Astrocyte (in vitro differentiated cells and primary cell): ENCODE measurements at places on chromosomes 4 and X. TPM values are rescaled to one million over a fixed set of nuclear protein-coding genes. Genes with fewer than 3 reads are reported as not detected.

The NAAA gene
- 13.5 and 15.9 TPM in 2 replicates for total RNA-seq

The NKX3-2 gene
- total RNA-seq: 5.2 and 5.9 TPM in 2 replicates

The ADGRL3 gene
- 29.6 and 31.3 TPM in 2 replicates for total RNA-seq

The MRPL1 gene
- 31.7 and 33.2 TPM in 2 replicates for total RNA-seq

The CDKL2 gene
- total RNA-seq: 3.7 and 4.7 TPM in 2 replicates

The GLRB gene
- total RNA-seq: 5.7 and 6.8 TPM in 2 replicates

The TMEM150C gene
- 0.50 and 0.95 TPM in 2 replicates for total RNA-seq

The PABPC1L2B gene
- 0.14 TPM in 1 of 2 replicates, not detected in the other for total RNA-seq

The LRIT3 gene
- total RNA-seq: 0.11 TPM in 1 of 2 replicates, not detected in the other

The PSAPL1 gene
- not detected in 2 replicates for total RNA-seq

The PAGE2 gene
- total RNA-seq: not detected in 2 replicates

The HS3ST1 gene
- total RNA-seq: 0.18 and 0.22 TPM in 2 replicates

The ADRA2C gene
- total RNA-seq: 3.2 and 4.2 TPM in 2 replicates

The GPR34 gene
- not detected in 2 replicates for total RNA-seq

The SPATA4 gene
- total RNA-seq: 0.32 and 0.46 TPM in 2 replicates

The LPAR4 gene
- total RNA-seq: 4.8 and 7.0 TPM in 2 replicates

The GLRA3 gene
- total RNA-seq: not detected in 2 replicates

The NAP1L2 gene
- 7.2 and 8.3 TPM in 2 replicates for total RNA-seq

The CDX4 gene
- not detected in 2 replicates for total RNA-seq

The RPL34 gene
- total RNA-seq: 957 and 1,087 TPM in 2 replicates

The PARM1 gene
- 1.2 and 2.4 TPM in 2 replicates for total RNA-seq

The NPNT gene
- 2.5 and 3.1 TPM in 2 replicates for total RNA-seq

The ARMCX6 gene
- 68.0 and 71.2 TPM in 2 replicates for total RNA-seq

The RS1 gene
- total RNA-seq: not detected in 2 replicates

The C4orf36 gene
- total RNA-seq: not detected in 2 replicates

The OPRPN gene
- total RNA-seq: not detected in 2 replicates

The ODAPH gene
- total RNA-seq: 55.3 TPM in 2 replicates
